Epithelial cell of proximal tubule (primary cell): ENCODE measurements at places on chromosomes 6 and 20.

DNA sequence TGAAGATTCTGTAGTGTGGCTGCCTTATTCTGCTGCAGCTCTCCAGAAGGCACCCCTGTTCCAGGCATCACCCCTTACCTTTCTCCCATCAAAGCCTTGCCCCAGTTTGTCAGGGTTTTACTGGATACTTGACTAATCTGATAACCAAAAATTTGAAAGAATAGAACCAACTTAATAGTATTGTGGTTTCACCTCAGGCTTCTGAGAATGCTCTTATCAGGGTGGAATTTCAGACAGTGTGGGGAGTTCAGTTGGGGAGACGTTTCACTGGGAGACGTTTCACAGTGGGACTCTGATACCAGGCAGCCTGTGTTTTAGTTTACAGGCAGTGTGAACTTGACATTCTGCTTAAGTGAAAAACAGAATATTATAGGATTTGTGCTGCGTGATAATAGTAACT, 50.5 kb downstream of the SCAND1 start:
- DNase-seq: no peak

DNA sequence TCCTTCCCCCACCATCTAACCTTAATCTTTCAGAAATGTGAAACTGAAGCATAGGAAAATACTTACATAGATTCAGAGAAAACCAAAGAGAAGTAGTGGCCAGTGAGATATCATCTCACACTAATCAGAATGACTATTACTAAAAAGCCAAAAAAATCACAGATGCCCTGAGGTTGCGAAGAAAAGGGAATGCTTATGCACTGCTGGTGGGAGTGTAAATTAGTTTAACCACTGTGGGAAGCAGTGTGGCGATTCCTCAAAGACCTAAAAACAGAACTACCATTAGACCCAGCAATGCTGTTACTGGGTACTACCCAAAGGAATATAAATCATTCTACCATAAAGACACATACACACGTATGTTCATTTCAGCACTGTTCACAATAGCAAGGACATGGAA, 9.2 kb upstream of the PREX1 start:
- no peak for DNase-seq

DNA sequence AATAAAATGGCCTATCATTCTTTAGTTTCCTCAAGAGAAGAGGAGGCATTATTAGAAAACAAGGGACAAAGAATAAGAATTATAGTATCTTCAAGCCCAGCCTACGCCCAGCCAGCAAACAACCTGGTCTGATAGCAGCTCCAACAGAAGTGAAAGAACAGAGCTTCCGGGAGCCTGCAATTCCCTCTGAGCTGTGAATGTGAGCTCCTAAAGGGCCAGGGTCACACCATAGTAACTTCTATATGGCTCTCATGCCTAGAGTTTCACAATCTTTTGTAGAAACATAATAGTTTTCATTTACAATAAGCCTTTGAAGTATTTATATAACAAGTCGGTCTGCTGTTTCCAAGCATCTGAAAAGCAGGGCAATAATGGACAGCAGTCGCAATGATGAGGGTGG, 116.5 kb downstream of the SMLR1 start:
- DNase-seq: no peak

GRCh38 chr6:106560996-106561685, 68.2 kb downstream of the RTN4IP1 start:
- no peak for DNase-seq

GRCh38 chr6:119077391-119077642, 1.1 kb downstream of the FAM184A start:
- DNase-seq: no peak

- DNase-seq: no peak
Measured at GRCh38 chr6:39003492-39003891, 45.1 kb upstream of the GLP1R start.

DNA sequence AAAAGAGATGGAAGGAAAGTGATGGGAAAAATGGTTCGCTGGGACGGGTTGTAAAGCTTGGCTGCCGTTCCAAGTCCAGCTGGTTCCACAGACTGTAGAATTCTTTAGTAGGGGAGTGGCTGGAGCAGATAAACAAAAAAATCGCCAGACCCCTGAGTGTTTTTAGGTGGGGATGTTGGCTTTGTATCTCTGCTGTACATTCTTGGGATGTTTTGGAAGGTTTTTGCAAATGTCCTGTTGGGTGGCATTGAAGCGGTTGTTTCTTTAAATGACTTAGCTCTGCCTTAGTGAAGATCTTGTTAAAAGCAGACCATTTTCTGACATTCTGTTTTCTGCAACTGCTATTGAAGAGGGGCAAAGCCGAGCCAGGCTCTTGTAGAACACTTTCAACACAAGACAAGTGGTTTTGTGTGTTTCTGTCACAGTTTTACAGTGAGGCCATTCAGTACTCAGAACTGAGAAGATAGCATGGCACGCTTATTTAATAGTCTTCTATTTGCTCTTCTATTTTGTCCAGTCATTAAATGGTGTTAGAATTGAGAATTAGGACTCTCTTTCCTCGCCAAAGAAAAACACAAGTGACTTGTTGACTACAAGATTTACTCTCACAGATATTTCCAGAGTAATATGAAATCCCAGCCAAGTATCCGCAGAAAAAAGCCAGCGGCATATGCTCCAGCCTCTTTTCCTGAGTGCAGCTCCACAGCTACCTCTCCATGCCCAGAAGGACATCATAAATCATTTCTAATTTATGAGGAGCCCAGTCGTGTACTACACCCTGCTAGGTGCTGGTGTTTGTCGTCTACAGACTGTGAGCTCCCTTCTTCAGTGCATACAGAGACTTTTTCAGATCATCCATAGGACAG, 65.8 kb downstream of the PHACTR2 start:
- DNase-seq: no peak

DNA sequence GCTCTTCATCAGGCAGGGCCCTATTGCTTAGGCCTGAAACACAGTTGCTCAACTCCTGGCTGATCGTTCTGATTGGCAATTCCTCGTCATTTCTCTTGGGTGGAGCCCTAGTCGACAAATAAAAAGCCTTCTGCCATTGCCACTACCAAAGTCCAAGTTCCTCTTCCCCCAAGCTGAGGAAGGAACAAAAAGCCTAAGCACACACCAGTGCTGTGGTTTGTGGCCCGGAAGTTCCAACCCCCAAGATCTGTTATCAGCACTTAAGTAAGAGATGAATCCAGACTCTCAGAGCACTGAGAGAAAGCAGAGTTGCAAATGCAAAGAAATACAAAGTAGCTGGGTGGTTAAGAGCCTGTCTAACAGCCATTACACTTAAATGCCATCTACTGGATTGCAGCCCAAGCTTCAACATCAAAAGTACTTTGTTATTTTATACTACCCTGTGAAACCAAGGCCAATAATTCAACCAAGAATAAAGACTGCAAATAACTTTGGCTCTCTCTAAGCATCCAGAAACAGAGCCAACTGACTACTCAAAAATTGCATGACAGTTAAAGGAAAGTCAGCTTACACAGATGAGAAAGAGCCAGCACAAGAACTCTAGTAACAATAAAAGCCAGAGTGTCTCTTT, 1024.0 kb downstream of the GRIK2 start:
- no peak for DNase-seq

- DNase-seq: no peak
Measured at GRCh38 chr6:12147557-12148316, 135.6 kb downstream of the HIVEP1 start.

DNA sequence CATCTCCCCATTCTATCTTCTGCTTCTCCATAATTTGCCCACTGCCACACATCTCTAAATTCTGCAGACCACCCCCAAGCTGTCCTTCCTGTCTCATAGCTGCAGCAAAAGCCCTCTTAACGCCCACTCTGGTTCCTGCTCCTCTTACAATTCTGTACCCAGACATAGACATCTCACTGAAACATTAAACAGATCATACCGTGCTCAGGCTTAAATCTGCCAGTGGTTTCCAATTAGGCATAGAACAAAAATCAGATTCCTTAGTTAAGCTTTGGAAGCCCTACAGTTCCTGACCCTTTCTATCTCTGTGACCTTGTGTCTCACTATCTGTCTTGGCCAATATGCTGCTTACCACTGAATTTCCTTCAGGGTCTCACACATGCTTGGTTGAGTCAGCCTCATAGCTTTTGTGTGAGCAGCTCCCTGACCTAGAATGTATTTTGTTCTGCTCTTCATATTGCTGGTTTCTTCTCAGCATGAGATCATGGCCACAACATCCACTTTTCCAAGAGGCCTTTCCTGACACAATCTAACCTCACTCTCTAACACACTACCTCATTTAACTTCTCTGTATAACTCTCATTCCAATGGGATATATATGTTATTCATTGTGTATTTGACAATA, 749.7 kb downstream of the MAFB start:
- no peak for DNase-seq

GRCh38 chr6:4125500-4125899, 9.9 kb downstream of the ECI2 start:
- DNase-seq: no peak

DNA sequence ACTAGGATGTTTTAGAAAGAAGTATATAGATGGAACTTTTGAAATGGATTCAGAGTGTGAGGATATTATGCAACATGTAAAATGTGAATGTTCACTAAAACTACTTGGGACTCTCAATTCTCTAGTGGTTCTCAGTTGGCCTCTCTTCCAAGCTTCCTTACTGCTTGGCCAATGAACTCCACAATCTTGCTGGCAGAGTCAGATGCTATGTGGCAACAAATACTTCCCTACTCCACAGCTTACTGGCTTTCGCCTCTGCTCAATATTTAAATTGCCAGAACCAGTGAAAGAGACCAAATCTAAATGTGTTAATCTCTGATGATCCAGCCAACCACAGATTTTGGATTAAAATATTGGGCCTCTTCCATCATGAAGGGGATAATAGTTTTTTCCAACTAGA, 138.4 kb downstream of the HTR1B start:
- no peak for DNase-seq

- no peak for DNase-seq
Measured at GRCh38 chr20:20837574-20838021, 125.2 kb upstream of the RALGAPA2 start.

- DNase-seq: no peak
Measured at GRCh38 chr20:57592263-57593092, 27.7 kb downstream of the ZBP1 start.

- no peak for DNase-seq
Measured at GRCh38 chr20:30286157-30286556, 971.3 kb upstream of the DEFB115 start.

GRCh38 chr6:96499781-96500180, 21.8 kb upstream of the UFL1 start:
- no peak for DNase-seq

- no peak for DNase-seq
Measured at GRCh38 chr20:11159728-11160127, 485.9 kb upstream of the JAG1 start.

GRCh38 chr6:84804720-84805119, 40.3 kb upstream of the TBX18 start:
- DNase-seq: no peak

- no peak for DNase-seq
Measured at GRCh38 chr20:48879612-48880245, 41.8 kb upstream of the ARFGEF2 start.

DNA sequence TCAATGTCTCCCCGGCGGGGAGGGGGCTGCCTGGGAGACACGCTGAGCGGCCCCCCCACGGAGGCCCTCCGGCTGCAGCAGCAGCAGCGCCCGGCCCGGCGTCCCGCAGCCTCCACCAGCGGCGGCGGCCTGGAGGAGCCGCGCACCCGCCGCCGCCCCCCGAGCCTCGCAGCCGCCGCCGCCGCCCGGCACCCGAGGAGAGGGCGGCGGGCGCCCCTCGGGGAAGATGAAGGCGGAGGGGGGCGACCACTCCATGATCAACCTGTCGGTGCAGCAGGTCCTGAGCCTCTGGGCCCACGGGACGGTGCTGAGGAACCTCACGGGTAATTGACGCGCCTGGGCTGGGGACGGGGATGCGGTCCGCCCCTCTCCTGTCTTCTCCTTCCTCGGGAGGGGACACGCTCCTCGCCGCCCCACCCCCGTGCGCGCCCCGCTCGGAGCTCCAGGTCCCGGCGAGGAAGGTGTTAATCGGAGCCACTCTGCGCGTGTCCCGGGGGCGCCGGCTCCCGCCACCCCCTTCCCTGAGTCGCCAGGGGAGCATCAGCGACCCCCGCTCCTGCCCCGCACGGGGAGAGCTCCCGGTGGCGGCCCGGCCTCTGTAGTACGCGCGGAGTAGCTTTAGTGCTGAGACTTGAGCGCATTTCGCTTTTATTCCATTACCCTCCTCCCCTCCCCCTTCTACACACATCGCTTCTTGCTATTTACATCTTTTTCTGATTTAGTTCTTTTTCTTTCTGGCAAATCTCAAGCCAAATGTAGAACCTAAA, 686 bp downstream of the TMEM170B start:
- DNase-seq: no peak

GRCh38 chr6:110352563-110353262, 5.4 kb downstream of the METTL24 start:
- DNase-seq: no peak

- no peak for DNase-seq
Measured at GRCh38 chr6:5463690-5464089, 202.4 kb downstream of the FARS2 start.

DNA sequence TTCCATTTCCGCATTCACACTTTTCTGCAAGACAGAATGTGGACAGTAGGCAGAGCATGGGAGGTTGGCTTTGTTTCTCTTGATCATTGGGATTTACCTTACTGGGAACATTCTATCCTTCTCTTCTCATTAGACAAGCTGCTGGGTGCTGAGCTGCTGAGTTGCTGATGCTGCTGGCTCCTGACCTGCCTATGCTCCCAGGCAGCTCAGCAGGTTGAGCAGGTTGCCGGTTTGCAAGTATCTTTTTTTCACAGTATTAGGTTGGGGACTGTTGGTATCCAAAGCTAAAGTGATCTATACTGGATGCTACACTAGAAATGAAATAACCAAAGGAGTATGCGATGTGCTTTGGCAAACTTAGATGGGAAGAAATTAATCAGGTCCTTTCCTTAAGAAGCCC, 23.7 kb upstream of the ADGRF4 start:
- no peak for DNase-seq

DNA sequence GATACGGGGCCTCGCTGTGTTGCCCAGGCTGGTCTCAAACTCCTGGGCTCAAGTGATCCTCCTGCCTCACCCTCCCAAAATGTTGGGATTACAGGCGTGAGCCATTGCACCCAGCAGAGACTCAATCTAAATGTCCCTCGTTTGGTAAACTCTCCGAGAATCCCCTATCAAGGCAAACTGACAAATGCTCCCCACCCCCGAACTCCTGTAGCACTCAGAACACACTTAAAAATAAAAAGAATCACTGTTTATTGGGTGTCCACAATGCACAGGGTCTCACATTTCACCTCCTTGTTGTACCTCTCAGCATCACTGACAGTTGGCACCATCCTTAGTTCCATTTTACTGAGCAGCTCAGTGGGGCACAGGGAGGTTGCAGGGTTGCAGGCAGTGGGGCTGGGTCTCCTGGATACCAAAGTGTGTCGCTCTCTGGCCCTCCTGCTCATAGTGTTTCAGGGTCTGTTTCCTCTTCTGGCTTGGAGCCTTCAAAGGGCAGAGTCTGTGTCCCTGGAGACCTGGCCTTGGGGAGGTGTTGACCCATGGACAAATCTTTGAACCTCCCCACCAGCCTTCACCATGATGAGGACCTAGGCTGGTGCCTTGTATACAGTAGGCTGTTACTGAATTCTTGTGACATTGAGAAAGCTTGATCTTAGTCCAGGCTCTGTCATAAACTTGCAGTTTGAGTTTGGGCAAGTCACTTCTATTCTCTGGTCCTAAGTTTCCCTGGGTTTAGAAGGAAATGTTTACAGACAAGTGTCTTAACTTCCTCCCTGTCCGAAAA, 8.5 kb upstream of the SRC start:
- DNase-seq: no peak
